Right renal cortex interstitium (tissue), 3 donors: ENCODE measurements at places on chromosomes 4 and X. TPM values are rescaled to one million over a fixed set of nuclear protein-coding genes. Genes with fewer than 3 reads are reported as not detected.

Gene CFAP99
- polyA plus RNA-seq, result 0.55 TPM

Gene AMTN
- polyA plus RNA-seq, result not detected

Gene ADH7
- not detected for polyA plus RNA-seq

Gene TMEM255A
- 0.76 TPM for polyA plus RNA-seq
